ENCODE measurements at places on chromosomes 4 and X.
A peak's percentile ranks its signal among the peaks of the same experiment; 100 is the strongest.

DNA sequence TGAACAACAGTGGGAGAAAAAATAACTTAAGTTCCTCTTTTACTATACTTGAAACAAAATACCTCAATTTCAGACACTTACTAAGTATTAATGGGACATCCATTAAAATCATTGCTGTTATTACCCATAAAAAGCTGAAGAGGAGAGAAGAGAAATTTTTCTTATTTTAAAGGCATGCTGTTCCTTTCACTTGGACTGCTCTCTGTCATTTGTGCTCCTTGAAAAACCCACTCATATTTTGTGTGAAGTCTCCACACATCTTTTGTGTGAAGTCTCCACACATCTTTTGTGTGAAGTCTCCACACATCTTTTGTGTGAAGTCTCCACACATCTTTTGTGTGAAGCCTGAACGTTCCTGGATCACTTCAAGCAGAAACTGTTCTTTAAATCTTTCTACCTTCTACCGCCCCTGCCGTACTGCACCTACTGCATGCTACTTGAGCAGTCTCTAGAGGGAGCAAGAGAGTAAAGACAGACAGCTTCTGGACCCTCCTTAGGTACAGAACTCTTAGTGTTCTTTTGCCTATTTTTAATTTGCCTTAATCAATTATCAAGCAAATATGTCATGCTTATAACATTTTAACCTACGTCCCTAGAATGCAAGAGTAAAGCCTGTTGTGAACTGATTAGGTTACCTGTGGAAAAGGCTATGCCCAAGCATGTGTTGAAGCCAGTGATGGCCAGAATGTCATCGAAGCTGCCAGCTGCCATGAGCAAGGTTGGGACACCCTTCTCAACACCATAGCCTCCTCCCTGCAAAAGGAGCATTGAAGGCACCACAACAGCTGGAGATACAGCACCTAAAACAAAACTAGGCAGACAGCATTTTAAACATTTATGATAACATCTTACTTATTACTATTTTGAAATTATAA lies 27.1 kb upstream of the SLC9B1 start:
- peak; percentile 58 for DNase-seq

DNA sequence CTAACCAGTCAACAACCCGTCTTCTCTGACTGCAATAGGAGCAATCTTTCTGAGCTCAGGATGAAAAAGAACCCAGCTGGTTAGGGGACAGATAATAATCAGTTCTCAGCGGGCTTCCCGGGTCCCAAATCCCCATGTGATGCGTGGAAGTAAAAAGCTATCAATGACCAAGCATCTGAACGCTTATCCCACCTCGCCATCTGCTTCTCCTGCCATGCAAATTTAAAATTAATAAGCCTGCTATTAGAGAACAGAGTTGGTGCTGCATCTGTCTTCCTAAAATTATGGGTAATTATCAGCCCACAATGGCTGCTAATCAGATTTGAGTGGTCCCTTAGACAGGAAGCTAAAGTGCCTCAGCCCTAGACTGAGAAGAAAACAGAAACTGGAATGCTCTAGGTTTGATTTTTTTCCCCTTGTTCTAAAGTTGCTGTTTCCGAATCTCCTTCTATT lies 37.5 kb downstream of the AFAP1 start:
- DNase-seq, result no peak

- no peak for DNase-seq
Measured at GRCh38 chrX:13840121-13840520, 23.2 kb upstream of the GPM6B start.

GRCh38 chr4:168614281-168615057 lies 117.6 kb downstream of the PALLD start:
- DNase-seq, result no peak

DNA sequence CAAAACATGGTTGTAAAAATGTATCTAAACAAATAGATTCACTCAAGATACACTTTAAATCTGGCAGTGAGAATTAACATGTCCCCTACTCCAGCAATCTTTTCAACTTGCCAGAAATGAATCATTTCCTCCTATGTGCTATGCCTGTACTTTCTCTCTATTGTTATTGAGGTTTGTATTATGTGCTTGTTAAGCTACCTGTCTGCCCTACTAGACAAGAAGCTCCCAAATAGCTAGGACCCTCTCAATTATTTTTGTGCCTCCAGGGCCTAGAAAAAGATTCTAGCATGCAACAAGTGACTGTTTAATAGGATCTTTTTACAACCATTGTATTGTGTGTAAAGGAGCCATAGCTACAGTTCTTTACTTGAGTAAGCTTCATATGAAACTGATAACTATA lies 3.5 kb upstream of the SAP30 start:
- DNase-seq, result peak; percentile 37

- peak; percentile 44 for DNase-seq
Measured at GRCh38 chr4:74316397-74316796, 8.1 kb downstream of the EPGN start.

DNA sequence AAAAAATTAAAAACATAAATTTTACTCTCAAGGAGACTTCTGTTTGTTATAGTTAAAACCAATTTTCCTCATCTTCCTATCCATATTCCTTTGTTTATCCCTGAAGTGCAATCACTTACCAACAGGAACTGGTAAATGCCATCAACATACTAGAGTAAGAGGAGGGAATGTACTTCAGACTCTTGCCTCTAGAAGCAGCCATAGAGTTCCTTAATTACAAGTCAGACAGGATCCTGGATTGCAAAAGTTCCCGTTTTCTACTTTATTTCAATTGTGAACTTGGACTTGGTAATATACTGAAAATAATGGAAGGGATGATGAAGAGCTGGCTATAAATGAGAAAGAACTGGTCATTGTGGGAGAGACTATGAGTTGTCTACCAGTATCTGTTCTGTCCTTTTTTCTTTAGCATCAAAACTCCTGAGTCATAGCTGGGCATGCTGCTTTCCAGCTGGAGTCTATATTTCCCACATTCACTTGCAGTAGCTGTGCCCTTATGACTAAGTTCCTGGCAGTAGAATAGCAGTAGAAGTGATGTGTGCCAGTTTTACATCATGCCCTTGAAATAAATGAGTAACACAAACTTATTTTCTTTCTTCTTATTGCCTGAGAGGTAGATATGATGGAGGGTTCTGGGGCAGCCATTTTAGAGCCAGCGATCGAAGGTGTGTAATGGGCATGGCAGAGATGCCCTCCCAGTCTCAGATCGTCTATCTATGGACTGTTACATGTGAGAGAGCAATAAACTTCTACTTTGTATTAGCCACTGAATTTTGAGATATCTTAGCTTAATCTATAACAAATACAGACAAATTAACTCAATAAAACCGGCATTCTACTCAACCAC lies 26.8 kb upstream of the SPARCL1 start:
- peak; percentile 85 for DNase-seq

GRCh38 chr4:80070880-80071603 lies 2.0 kb downstream of the ANTXR2 start:
- peak; percentile 39 for DNase-seq

DNA sequence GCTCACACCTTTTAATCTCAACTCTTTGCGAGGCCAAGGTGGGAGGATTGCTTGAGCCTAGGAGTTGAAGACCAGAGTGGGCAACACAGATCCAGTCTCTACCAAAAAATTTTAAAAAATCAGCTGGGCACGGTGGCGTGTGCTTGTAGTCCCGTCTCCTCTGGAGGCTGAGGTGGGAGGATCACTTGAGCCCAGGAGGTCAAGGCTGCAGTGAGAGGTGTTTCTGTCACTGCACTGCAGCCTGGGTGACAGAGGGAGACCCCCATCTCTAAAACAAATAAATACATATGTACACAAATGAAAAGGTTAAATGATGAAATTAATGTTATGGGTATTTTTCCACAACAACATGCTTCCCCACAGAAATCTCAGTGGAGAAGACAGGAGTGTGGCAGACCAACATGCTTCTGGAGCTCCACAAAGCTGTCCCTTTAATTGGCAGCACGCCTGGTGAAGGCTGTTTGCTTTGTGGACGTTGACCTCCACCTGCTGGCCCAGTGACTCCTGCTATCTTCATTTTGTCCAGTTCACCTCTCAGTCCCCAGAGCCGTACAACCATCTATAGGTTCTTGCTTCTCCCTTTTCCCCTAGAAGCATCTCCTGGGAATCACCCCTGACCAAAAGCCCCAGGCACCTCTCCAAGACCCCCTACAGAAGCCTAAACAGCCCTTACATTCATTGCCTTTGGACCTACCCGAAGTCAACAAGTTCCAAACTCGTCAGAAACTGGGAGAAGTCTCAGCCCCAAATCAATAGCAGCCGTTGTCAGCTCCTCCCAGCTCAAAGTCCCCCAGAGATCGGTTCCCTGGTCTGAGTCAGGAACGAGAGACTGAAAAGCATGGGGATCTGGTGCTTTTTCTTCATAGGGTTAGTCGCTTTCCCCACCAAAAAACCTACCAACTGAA lies 36.4 kb upstream of the CD99 start:
- no peak for DNase-seq

GRCh38 chr4:83581411-83582288 lies 45.7 kb downstream of the GPAT3 start:
- no peak for DNase-seq

DNA sequence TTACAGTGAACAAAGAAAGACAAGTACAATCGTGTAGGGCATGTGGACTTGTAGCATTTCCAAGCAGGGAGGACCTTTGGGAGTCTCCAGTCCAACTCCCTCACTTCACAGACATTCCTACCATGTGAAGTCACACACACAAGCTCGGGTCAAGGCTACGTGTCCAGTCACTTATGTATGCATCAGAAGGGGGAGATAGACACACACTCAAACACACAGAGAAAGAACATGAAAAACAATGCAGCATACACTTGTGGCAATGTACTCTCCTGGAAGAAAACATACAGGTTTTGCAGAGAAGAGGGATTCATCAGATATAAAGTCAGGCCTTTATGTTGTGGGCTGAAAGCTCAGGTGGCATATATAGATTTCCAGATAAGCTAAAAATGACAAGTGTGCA lies 136.1 kb upstream of the MID1 start:
- peak; percentile 88 for DNase-seq

DNA sequence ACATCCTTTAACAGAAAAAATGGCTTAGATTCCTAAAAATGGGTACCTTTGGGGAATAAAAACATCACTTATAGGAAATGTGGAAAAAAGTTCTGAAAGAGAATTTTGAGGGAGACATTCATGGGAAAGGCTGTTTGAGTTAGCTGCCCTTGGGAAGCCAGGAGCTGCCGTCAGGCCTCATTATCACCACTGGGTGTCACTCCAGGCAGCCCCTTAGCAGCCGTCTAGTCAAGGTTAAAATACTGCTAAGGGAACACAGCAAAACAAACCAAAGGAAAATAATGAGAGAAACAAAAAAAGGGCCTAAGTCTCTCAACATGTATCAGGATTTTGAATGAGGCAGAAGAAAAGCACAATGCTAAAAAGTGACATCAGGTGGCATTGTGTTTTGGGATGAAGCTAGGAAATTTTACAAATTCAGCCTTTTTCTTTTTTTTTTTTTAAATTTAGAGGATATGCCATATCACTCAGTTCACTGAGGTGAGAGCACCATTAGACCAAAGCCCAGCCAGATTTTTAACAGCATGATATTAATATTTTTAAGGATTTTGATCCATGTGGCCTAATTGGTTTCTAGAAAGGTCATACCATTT lies 235.3 kb downstream of the GPAT3 start:
- peak; percentile 74 for DNase-seq

- DNase-seq, result no peak
Measured at GRCh38 chr4:119794681-119795080, 166.1 kb upstream of the PDE5A start.

GRCh38 chrX:79140731-79141130 lies 3.8 kb upstream of the GPR174 start:
- no peak for DNase-seq

DNA sequence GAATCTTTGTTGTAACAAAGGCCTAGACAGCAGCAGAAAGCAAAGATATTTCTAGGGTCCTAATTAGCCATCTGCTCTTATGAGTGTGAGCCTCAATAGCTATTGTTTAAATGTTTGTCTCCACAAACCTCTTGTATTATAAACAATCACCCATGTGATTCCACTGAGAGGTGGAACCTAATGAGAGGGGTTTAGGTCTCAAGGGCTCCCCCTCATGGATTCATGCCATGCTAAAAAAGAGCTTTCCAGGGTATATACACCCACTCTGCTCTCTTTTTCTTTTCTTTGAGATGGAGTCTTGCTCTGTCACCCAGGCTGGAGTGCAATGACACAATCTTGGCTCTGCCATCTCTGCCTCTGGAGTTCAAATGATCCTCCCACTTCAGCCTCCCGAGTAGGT lies 42.1 kb downstream of the TRIM61 start:
- no peak for DNase-seq

DNA sequence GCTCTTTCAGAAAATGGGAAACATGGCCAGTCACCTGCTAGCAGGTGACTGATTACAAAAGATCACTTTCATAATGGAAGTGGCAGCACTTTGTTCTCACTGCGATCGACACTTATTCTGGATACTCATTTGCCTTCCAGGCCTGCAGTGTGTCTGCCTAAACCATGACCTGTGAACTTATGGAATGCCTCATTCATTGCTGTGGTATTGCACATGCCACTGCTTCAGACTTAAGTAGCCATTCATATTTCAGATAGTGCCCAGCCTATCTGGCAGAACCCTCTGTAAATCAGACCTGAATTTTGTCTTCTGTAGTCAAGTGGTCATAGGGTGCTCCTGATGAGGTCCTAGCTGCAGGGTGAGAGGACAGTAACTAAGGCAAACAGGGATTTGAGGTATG lies 23.3 kb upstream of the MGST2 start:
- peak; percentile 51 for DNase-seq

DNA sequence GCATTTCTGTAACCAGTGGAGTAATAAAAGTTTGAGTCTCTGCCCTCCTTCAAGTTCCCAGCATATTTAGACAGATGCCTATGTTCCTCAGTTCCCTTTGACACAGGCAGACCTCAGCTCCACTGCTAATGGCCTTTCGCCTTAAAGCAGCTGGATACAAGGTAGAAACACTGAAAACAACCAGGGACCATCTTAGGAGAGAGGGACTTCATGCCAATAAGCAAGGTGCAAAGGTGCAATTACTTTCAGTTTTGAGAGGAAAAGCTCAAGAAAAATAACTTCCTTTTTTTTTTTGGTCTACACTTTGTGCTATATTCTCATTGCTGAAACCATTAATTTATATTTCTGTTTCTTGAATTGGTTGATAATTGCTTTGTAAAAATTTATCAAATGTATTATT lies 781.9 kb upstream of the GALNTL6 start:
- DNase-seq, result no peak

GRCh38 chr4:148632476-148632875 lies 190.3 kb upstream of the NR3C2 start:
- DNase-seq, result no peak

DNA sequence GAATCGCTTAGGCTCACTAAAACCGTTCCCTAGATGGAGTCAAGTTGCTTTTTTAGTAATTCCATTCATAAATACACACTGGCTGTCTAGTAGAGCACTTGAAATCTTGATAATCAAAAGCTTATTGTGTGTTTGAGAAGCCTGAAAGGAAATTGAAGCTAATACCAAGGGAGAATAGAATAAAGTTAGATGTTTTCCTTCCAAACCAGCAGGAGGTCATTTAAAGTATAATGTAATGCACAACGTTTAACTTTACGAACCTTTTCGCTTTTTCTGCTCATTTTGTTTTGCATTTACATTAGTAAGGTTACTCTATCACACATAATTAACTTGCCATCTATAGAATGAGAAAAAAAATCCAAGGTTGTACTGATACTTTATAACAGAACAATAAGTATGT lies 440.9 kb downstream of the NKX6-1 start:
- no peak for DNase-seq

- peak; percentile 38 for DNase-seq
Measured at GRCh38 chr4:151922306-151922705, 161.5 kb upstream of the GATB start.

Measured in fibroblast of the aortic adventitia (primary cell).